Endothelial cell (in vitro differentiated cells): ENCODE measurements at places on chromosomes 1 and 21.

DNA sequence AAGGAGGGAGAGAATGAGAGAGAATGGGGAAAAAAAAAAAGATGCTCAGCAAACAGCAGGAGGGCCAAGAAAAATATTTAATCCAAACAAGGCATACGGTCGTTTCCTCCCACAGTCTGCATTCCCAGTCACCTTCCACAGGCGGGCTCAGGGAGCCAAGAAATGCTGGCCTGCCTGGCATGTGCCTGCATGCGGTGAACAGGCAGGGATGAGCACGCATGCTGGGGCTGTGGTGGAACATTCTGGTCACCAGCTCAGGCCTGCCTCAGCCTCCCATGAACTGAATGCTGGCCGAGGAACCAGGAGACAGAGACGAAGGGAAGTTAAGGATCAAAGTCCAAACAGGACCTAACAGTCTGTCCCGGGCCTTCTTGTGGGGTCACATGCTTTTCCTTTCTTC is 335.3 kb downstream of the ASTN1 start:
- DNase-seq, result no peak

GRCh38 chr1:183022202-183023145 is 746 bp upstream of the LAMC1 start:
- peak; percentile 40 for DNase-seq

GRCh38 chr1:222798975-222799374 is 15.9 kb upstream of the DISP1 start:
- no peak for DNase-seq

DNA sequence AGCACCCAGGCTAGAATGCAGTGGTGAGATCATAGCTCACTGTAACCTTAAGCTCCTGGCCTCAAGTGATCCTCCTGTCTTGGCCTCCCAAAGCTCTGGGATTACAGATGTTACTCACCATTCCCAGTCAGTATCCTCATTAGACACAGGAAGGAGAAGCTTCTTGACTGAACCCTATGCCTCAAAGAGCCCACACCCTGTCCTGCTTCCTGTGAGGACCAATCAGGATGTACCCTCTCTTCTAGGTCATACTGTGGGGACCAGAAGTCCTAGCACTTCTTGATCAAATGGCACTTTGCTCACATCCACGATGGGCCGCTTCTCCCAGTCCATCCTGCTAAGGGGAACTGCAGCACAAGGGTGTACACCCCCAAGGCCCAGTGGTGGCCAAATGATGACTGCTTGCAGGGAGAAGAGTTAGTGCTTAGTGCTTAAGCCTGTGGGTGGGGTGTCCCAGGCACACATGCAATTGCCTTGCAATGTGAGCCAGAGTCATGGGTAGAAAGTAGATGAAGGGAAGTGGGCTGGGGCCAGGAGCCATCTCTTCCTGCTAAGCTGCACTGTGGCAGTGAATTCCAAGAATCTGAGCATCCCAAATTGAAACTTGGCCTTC is 9.8 kb downstream of the CD34 start:
- no peak for DNase-seq

- no peak for DNase-seq
Observed at GRCh38 chr1:162200096-162200847, 130.8 kb downstream of the NOS1AP start.

- DNase-seq, result no peak
Observed at GRCh38 chr1:154304664-154305337, 16.1 kb upstream of the AQP10 start.

DNA sequence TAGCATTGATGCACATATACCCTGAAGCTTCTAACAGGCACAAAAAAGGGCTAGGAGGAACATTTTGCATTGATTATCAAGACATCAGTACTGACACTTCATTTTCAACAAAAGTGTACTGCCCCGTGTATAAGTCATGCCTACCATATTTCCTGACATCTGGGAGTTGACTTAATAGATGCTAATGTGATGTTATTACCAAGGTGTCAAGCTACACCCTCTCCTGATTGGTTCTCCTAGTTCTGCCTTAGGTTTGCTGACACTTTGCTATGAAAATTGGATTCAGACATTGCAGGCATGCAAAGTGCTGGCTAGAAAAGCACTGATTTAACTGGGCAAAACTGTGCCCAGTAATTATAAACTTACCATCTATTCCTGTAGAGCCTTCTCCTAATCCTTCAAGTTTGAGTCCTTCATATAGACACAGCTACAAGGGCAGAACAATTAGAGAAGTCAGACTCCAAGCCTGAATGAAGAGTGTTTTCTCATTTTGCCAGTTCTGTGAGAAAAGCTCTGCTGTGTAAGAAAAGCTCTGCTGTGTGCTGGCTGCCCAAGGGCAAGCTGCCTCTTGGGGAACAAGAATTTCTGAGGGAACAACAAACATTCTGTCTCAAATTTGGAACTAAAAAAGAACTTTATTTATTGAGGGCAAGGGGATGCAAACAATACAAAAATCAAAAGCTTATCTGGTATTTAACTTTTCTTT is 11.2 kb downstream of the S100A10 start:
- no peak for DNase-seq

DNA sequence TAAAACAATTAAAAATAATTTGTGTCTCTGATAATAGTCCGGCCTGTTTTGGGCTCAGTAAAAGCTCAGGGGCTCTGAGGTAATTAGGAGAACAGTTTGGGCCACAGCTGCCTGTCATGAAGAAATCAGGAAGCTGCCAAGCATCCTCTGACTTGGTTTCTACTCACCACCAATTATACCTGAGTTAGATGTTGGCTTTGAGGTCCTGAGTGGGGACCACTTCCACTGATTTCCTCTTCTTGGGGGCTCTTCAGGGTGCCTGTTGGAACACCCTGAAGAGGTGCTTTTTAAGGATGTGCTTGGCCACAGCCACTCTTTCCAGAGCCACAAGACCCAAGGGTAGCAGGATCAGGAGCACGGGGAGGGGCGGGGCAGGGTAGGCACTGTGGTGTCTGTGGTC is 10.9 kb downstream of the SLC6A17 start:
- no peak for DNase-seq

DNA sequence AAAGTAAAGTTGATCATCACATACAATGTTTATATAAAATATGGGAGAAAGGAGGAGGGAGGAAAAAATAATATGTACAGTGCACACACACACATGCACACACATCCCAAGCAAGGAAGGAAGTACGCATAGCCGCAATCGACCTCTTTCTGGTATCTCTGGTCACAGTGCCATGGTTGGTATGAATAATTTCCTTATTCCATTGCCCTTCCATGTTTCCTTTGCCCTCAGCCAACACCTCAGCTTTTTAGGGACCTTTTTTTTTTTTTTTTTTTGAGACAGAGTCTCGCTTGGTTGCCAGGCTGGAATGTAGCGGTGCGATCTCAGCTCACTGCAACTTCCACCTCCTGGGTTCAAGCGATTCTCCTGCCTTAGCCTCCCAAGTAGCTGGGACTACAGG is 20.6 kb downstream of the CITED4 start:
- DNase-seq, result no peak

DNA sequence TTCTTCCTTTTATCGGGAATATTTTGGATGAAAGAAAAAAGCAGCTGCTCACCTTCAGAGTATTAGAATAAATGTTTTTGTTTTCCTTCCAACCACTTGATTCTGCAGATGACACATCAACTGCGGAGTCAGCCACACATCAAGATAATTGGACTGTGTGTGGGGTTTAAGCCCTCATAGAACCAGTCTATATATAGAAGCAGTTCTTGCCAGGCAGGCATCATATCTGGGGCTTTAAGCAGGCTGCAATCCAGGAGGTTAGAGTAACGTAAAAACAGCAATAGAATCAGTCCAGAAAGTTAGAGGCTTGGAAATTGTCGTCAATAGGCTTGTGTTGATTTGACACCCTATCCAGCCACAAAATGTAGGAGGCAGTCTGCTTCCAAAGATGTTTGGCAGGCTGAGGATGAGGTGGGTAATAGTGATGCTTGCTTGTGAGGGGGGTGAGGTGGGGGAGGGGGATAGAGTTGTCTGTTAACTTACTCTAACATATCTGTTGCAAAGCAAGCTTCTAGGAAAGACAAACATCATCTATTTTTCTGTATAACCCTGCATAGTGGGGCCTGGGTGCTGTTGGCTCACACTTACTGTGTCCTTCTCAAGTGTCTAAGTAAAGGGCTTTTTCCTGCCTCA is 64.8 kb downstream of the PEX14 start:
- DNase-seq, result no peak

DNA sequence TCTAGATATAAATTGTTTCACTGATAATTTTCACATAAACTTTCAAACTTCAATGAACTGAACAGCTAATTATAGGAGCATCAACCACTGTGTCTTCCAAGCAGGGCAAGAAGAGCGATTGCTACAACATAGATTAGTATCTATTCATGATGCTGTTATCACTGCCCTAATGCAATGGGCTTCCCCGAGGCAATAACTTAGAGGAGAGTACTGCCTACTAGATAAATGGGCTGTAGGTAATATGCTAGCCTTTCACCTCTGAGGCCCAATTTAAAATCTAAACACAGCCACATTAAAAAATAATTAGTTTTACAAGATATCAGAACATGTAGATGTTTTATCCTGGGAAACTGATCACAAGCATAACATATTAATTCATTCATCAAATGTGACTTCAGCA is 318.0 kb downstream of the VAV3 start:
- DNase-seq, result no peak

DNA sequence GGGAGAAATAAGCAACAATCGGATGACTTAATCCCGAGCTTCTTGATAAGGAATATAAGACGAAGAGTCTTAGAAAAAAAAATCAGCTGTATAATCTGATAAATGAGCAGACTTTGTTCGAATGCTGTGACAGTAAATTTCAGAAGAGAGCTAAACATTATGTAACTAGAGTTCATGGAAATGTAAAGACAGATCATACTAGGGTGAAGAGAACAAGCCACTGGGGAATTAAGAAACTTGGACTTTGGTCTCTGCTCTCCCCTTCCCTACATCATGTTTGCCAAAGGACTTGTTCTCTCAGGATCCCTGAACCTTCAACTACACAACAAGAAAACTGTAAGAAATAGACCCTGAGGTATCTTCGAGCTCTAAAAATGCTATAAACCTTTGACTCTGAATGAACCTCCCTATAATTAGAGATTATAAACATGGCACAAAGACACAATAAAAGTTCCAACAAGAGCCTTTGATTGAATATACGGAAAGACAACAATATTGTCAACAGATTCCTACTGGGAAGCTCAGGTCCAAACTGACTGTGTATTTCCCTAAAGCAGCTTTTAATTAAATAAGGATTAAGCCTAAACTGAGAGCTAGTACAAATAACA is 27.5 kb downstream of the FRRS1 start:
- DNase-seq, result no peak

- peak; percentile 64 for DNase-seq
Observed at GRCh38 chr1:153728305-153729066, 636 bp downstream of the INTS3 start.

DNA sequence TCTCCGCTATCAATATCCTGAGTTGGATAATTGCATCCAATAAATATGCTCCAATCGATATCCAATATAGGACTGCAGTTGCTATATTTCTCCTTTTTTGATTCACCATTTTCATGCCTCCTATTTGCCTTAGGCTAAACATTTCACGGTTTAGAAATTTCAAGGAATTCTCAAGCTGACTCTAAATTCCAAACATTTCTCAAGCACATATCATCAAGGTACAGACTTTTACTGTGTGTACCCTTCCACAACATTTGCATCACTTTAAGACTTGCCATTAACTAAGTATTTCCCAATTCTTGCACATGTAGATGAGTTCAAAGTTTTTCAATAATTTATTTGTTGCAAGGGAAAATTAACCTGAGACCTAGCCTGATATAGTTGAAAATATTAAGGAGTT is 795.2 kb upstream of the TMPRSS15 start:
- DNase-seq, result no peak

GRCh38 chr1:54861070-54861761 is 25.8 kb downstream of the DHCR24 start:
- no peak for DNase-seq

- no peak for DNase-seq
Observed at GRCh38 chr21:27769763-27770162, 802.9 kb upstream of the ADAMTS5 start.

- DNase-seq, result no peak
Observed at GRCh38 chr1:240712014-240712731, 100.2 kb upstream of the GREM2 start.

- peak; percentile 33 for DNase-seq
Observed at GRCh38 chr1:171742577-171742922, 685 bp upstream of the VAMP4 start.

DNA sequence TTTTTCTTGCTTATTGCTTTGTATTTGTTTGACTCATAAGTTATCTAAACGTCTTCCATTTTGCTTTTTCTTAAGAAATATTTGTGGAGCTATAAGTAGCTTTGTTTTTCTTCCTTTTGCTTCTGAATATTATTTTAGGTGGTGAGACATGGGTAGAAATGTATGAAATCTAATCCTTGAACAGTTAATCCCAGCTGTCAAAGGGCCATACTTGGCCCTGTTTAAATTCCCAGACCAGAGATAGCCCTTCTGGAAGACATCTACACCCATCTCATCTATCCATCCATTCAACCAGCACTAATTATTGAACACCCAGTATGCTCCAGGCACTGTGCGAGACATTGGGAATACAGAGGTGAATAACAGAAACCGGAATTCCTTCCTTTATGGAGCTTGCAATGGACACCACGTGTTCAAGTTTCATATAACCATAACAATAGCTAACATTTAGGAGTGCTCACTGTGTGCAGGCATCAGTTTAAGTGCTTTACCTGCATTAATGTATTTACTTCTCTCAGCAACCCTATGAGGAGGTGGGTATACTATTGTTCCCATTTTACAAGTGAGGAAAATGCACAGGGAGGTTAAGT is 8.7 kb downstream of the TACSTD2 start:
- no peak for DNase-seq

DNA sequence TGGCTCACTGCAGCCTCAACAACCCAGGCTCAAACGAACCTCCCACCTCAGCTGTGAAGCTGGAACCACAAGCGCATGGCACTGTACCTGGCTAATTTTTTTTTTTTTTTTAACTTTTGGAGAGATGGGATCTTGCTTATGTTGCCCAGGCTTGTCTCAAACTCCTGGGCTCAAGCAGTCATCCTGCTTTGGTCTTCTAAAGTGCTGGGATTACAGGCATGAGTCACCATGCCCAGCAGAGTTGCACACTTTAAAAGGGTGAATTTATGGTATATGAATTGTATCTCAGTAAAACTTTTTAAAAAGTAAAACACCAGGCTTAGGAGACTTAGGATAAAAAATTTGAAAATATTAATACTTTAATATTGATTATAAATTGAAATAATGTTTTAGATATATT is 99.1 kb downstream of the CLEC20A start:
- no peak for DNase-seq

- DNase-seq, result no peak
Observed at GRCh38 chr1:212119397-212119837, 83.9 kb downstream of the DTL start.

GRCh38 chr1:85577419-85578320 is 2.9 kb upstream of the CCN1 start:
- peak; percentile 45 for DNase-seq
